ENCODE measurements at places on chromosomes 7 and 10. TPM values are rescaled to one million over a fixed set of nuclear protein-coding genes. Genes with fewer than 3 reads are reported as not detected.
A peak's percentile ranks its signal among the peaks of the same experiment; 100 is the strongest.

- DNase-seq = no peak
Measured at GRCh38 chr7:28509251-28510025, 97.1 kb downstream of the CREB5 start.

GRCh38 chr10:1002425-1003006 is 14.3 kb downstream of the GTPBP4 start:
- no peak for DNase-seq

- no peak for DNase-seq
Measured at GRCh38 chr7:91181949-91182348, 82.3 kb upstream of the FZD1 start.

DNA sequence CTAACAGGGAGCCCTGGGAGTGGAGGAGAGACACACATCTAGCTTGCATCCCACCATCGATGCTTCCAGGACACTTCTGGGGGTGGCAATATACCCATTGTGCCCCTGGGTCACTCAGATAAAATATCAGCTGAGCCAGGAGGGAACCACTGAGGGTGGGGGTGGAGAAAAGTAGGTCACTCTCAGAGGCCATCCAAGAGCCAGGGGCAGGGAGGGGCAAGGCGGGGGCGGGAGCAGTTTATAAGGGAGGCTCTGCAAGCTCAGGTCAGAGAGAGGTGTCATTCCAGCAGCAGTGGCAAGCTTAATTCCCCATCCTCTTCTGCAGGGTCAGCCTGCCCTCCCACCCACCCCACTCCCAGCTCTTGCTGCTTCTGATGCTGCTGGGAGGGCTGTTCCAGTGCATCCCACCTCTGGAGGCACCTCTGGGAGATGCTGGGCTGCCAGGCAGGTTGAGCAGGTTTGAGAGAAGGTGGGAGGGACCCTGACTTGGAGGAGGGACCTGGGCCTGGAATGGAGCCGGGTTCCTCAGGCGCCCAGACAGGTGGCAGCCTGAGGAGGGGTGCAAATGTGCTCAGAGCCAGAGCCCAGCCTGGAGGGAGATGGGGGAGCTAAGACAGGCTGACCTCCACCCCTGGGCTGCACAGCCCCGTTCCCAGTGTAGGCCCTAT is 20.1 kb upstream of the TLX1 start:
- DNase-seq = peak; percentile 61

GRCh38 chr7:127652333-127653248 is 597 bp downstream of the SND1 start:
- DNase-seq = no peak

GRCh38 chr7:135236727-135237126 is 3.1 kb downstream of the STRA8 start:
- DNase-seq = no peak

- DNase-seq = no peak
Measured at GRCh38 chr7:22921386-22922086, 92.4 kb downstream of the HYCC1 start.

- DNase-seq = peak; percentile 16
Measured at GRCh38 chr7:2968176-2968575, 75.5 kb downstream of the CARD11 start.

- no peak for DNase-seq
Measured at GRCh38 chr7:147541261-147541660, 1049.3 kb upstream of the C7orf33 start.

DNA sequence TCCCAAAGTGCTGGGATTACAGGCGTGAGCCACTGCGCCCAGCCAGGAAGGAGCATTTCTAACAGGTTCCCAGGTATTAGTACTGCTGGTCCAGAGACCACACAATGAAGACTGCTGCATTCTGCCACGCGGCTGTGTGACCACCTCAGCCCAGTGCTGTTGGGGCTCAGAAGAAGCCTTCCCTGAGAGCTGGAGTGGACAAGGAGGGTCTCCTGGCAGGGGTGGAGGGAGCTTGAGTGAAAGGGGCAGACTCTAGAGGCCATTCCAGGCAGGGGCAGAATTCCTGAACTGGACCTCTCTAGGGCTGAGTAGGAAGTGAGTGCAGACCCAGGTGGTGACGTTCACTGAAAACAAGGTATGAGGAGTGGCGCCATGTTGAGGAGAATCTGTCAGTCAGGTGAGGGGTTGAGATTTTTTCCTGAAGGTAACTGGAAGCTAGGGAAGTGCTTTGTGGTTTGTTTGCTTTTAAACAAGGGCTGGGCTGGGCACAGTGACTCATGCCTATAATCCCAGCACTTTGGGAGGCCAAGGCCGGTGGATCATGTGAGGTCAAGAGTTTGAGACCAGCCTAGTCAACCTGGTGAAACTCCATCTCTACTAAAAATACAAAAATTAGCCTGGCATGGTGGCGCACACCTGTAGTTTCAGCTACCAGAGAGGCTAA is 67.6 kb downstream of the TACC2 start:
- peak; percentile 55 for DNase-seq

DNA sequence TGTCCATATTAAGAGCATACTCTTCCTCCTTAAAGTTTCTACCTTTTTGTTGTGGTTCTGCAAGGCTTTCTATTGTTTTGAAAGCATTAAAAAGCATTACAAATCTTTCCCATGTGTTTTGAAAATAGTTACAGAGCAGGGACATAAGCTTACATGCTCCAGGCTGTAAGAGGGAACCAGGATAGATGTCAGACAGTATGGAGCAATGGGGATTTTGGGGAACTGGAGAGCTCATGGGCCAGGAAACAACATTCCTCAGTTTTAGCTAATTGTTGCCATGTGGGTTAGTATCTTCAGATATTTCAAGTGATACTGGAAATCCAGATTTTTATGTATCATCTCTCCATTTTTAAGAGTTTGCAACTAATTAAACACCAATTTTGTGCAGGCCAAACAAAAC is 3.5 kb downstream of the MDFIC start:
- DNase-seq = no peak

DNA sequence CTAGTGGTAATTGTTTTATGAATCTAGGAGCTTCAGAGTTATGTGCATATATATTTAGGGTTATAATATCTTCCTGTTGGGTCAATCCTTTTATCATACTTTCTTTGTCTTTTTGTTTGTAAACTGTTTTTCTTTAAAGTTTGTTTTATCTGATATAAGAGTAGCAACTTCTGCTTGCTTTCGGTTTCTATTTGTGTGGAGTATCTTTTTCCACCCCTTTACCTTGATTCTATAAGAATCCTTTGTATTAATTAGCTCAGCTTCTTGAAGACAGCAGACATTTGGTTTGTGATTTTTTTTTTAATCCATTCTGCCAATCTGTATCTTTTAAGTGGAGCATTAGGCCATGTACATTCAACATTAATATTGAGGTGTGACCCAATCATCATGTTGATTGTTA is 9.3 kb downstream of the CASP7 start:
- DNase-seq = no peak

- no peak for DNase-seq
Measured at GRCh38 chr7:132732321-132732865, 156.1 kb upstream of the PLXNA4 start.

- no peak for DNase-seq
Measured at GRCh38 chr7:116185956-116186355, 24.4 kb upstream of the TES start.

DNA sequence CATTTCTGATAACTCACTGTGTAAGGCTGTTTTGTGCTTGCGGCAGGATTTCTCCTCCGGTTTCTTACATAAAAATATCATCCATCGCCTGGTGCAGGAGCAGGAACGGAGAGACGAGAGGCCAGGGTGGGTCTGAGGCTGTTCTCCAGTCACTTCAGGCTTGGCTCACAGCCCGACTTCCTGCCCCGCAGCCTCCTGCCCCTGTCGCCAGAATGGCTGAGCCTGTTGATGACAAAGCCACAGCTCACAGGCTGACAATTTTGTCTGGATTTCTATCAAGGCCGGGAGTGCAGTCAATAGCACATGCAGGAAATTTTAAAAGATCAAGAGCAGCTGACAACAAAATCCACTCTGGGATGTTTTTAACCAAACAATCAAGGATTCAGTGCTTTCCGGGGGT is 229.7 kb upstream of the ZNF32 start:
- DNase-seq = peak; percentile 78

DNA sequence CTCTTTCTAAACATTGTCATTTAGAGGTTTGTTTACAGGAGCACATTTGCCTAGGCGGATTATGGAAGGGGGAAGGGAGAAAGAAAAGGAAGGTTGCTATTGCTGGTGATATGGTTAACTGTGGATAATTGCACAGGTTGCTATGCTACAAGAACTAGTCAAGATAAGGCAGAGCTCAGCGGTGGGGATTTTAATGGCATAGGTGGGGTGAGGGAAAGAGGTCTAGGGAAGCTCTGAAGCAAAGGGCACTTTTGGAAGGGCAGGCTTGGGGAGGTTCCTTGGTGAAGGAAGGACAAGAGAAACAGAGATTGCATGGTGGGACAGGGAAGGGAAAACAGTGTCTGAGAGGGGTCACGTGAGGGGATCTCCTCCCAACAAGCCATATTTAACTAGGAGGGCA is 19.5 kb downstream of the HYAL4 start:
- DNase-seq = no peak

DNA sequence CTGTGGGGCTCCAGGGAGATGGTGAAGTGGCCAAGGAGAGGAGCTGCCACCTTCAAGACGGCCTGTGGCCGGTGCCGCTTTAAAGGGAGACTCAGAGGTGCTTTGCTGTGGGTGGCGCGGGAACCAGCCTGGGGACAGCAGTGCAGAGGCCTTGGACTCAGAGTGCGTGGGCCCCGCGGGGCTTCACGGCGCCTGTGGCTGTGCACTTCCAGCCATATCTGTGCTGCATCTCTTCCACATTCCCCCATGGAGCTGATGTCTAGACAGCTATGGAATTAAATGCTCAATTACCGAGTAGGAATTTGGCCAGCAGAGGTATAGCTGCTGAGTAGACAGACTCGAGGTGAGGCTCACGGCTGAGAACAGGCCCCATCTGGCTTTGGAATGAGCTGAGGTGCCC is 41.7 kb downstream of the HTRA1 start:
- peak; percentile 75 for DNase-seq

DNA sequence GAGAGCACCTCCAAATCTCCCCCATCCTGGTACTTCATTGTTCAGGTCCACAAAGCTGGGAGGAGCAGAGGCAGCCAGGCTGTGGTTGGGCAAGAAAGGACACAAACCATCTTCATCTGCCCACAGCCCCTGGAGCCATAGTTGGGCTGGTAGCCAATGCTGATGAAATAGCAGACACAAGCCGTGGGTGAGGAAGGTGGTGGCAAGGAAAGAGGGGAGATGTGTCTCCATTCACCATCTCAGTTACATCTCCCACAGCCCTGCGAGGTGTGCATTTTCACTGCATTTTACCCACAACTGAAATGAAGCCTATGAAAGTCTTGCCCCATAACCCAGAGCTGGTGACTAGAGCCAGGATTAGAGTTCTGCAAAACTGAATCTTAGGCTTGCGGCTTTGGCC is 35.0 kb downstream of the PIK3AP1 start:
- DNase-seq = no peak

GRCh38 chr10:123240250-123240649 is 86.0 kb downstream of the BUB3 start:
- no peak for DNase-seq

DNA sequence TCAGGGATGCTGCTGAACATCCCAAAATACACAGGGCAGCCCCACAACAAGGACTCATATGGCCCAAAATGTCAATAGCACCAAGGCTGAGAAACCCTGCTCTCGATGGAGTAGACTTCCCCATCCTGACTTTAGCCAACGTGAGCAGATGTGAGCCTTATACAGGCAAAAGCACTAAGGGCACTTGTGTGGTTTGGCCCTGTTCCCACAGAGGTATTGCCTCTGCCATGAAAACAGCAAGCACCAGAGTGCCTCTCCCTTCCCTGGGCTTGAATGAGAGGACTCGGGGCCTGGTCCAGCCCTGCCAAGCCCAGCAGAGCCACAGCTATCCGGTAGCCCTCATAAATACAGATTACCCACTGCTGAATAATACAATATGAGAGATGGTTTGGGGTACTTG is 47.5 kb downstream of the ACSM6 start:
- DNase-seq = no peak

GRCh38 chr10:35532141-35532540 is 73.0 kb upstream of the GJD4 start:
- DNase-seq = no peak

DNA sequence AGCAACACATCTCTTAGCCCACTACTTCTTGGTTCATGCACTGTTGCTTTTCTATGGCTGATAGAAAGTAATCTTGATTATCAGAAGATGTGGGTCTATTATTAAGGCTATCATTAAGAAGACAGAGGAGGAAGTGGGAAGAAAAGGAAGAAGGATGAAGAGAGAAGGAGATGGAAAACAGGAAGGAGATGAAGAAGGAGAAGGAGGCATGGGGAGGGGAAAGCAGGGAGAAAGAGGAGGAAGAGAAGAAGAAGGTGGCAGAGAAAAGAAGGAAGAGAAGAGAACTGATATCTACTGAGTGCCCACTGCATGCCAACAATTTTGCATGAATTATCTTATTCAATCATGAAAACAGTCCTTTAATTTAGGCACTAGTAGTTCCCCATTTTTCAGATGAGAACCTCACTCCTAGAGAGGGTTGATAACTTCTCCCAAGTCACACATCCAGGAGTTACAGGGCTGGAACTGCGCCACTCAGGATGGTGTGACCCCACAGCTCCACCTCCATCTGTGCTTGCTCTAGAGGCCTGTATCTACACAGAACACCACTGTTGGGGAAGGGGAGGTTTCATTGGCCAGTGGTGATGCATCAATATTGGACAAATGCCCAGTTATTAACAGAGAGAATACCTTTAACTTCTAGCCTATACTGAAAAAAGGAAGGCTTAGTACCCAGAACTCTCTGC is 147.4 kb downstream of the CXCL12 start:
- no peak for DNase-seq

GRCh38 chr10:74013004-74013403 is 15.1 kb downstream of the VCL start:
- DNase-seq = no peak

DNA sequence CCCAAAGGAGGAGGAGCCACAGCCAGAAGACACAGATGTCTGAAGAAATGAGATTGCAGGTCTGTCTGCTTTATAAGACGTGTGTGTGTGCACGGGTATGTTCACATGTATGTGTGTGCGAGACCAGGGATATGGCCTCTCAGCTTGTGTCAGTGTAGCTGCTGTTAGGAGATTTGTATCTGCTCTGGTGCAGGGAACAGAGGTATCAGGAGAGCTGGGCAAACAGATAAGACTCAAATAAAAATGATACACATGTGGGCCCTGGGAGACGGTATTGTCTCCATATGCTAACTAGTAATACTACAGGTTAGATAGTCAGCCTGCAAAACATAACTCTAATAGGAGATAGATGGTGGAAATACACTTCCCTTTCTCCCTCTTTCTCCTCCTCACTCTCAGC is 161.0 kb downstream of the PLXNA4 start:
- DNase-seq = peak; percentile 43

DNA sequence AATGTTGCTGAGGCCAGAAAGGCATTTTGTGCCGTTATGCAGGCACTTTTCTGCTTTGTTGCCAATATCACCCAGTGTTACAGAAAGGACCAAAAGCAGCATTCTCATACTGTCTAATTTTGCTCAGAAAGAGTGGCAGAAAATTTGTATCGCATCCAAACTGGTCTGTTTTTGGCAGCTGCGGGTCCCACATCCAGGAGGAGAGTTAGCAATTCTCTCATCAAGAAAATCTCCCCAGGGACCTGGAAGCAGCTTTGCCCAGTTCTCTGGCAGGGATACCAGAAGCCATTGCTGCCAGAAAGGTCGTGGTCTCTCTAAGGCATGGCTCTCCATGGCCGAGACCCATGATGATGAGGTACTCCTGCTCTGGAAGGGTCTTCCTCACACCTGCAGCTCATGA is 489.2 kb upstream of the ZMIZ1 start:
- no peak for DNase-seq

Gene GOLGA7B
- total RNA-seq = 0.19 TPM

Gene INSYN2A
- total RNA-seq = 0.14 TPM

Gene CPA4
- 0.62 TPM for total RNA-seq

Gene SFTPA1
- 0.83 TPM for total RNA-seq

Gene SPDYE18
- total RNA-seq = not detected

Gene TRIL
- total RNA-seq = 10.6 TPM

Gene CTAGE4
- 0.29 TPM for total RNA-seq

Gene PSTK
- total RNA-seq = 3.4 TPM

Gene LRRC18
- total RNA-seq = not detected

Gene CDHR1
- 0.14 TPM for total RNA-seq
